ENCODE measurements at places on chromosomes 3 and 15.

DNA sequence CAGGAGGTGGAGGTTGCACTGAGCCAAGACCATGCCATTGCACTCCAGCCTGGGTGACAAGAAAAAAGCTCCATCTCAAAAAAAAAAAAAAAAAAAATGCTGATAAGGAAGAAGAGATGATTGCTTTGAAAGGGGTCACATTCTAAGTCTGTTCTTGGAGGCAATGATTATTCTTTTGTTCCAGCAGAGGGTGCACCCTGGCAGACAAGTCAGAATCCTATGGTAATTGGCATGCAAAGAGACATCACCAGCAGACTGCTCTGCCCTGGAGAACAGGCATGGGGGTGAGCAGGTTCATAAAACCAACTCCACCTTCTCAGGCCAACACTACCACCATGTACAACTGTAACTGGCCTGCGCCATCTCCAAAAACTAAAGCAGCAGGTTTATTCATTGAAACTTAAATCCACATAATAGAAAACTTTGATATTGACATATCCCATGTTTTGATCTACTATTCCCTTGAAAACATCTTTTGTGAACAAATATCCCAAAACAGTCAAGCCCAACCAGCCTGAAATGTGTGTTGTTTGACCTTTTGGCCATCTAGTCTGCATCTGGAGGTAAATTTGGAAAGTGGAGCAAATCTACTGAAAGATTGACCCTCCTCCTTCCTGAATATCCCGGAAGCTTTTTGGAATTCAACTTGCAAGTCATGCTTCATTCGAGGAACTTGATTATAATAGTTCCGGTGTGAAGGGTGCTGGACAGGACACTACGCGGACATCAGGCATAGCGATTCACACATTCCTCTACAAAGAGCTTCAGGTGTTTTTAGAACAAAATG is 100.3 kb downstream of the MECOM start:
- no peak for DNase-seq

DNA sequence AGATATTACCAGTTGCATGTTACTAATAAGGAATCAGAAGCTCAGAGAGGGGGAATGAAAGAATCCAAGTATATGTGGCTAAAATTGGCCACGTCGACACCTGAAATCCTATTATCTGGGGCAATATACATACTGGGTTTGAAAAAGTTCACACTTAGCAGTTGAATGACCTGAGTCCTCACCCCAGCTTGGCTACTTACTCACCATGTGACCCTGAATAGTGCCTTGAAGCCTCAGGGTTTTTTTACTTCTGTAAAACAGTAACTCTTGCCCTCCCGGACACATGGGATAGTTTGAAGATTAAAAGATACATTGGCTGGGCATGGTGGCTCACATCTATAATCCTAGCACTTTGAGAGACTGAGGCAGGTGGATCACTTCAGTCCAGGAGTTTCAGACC is 342.2 kb upstream of the TPRG1 start:
- no peak for DNase-seq

- no peak for DNase-seq
These were observed 10.9 kb downstream of the AMOTL2 start for GRCh38 chr3:134363381-134363755.

GRCh38 chr15:82314769-82315518 is 34.3 kb downstream of the GOLGA6L10 start:
- DNase-seq, result no peak

DNA sequence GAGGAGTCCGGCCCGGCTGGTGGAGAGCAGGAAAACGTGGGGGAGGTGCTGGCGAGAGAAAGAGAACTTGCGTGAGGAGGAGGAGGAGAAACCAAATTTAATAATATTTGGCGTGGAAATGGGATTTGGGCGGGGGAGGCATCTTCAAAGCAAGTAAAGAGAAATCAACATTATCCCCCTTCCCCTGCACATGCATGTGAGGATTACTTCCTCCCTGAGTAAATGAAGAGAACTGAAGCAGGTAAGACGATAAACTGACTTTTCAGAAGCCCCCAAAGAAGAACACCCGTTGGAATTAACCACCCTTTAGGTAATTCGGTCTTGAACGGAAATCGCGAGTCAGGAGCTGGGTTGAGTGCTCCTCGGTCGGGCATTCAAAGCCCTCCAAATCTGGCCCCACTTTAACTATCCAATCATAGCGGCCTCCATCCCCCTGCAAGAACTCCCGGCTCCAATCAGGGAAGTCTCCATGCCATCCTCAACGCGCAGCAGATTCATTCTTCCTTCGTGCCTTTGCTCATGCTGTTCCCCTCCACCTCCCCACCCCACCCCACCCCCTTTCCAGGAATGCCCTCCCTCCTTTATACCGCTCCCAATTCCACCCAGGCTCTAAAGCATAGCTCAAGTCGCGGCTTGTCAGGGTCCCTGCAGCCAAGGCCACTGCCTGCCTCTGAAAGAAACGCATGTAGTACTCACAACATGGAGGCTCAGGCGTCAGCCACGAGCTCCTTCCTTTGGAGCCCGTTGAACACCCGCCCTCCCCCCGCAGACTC is 545 bp upstream of the RFX7 start:
- no peak for DNase-seq

- no peak for DNase-seq
These were observed 153.5 kb upstream of the MEIS2 start for GRCh38 chr15:37253877-37254276.

GRCh38 chr3:99925584-99926230 is 108.0 kb downstream of the CMSS1 start:
- no peak for DNase-seq

DNA sequence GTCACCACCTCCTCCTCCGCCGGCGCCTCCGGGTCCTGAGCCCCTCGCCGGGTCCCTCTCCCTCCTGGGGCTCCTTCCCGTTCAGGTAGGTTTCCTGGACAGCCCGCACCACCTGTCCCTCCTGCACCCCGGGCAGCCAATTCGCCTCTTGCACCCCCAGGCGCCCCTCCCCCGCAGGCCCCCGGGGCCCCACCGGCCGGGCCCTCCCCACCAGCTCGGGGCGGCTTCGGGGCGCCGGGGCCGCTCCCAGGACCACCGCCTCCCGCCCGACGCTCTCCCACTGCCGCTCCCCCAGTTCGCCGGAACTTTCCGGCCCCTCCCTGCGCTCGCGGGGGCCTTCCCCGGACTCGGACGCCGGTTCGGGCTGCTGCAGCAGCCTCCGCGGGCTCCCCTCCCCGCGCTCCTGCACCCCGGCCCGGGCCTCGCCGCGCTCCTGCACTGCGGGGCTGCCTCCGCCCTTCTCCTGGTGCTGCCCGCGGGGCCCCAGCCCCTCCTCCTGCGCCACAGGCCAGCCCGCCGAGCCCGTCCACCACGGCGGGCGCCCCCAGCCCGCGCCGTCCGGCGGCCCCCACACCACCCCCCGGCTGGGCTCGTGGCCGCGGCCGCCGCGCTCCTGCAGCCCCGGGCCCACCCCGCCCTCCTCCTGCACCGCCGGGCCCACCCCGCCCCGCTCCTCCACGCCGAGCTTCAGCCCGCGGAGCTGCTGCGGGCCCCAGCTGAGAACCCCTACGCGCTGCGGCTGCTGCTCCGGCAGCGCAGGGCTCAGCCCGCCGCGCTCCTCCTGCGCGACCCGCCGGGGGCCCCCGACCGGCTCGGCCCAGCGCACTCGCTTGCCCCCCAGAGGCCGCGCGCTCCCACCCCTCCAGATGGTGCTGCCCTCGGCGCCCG is 587 bp upstream of the TNK2 start:
- DNase-seq, result no peak

- no peak for DNase-seq
These were observed at the start of gene CLRN1 for GRCh38 chr3:150972366-150973071. CLRN1 (minus strand) TSS chr3:150972727; CDS start chr3:150972708, 19 bp downstream.

DNA sequence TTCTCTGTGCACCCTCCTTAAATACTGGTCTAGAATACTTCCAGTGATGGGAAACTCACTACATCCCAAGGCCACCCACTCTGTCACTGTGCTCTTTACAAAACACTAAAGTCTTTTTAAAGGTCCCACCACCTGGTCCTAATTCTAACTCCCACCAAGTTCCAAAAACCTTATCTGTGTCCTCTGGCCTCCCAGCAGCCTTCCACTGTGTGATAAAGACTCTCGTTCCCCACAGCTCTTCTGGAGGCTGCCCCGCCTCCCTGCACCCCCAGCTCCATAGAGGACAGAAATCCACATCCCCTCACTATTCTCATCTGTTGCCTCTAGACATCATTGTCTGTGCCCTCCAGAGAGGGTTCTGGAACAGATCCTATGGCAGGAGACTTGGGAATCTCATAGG is 276.4 kb downstream of the FAM43A start:
- no peak for DNase-seq

DNA sequence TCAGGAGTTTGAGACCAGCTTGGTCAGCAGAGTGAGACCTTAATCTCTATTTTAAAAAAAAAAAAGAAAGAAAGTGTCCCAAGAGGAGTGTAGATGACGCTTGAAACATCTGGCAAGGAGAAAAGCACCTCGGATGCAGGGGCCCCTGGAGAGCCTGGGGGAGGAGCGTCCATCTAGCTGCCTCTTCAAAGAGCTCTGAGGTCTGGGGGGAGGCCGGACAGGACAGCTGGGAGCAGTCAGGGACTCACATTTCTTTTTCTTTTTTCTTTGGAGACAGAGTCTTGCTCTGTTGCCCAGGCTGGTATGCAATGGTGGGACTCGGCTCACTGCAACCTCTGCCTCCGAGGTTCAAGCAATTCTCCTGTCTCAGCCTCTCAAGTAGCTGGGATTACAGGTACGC is 3.3 kb upstream of the IDH2 start:
- no peak for DNase-seq

DNA sequence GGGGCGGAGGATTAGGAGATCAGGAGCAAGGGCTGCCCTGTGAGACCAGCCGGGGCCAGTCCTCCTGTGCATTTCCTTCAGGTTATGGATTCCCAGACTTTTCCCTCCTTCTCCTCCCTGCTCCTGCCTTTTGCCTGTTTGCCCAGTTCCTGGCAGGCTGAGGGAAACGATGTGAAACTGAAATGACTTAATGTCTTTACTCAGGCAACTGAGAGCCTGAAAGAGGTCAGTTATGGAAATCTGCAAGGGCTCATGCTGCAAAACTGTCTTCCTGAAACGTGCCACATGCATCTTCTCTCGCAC is 57.2 kb downstream of the MESD start:
- DNase-seq, result no peak

- no peak for DNase-seq
These were observed 5.1 kb downstream of the ONECUT1 start for GRCh38 chr15:52784799-52785671.

GRCh38 chr15:48498828-48499227 is 146.7 kb downstream of the FBN1 start:
- DNase-seq, result no peak

GRCh38 chr3:120688121-120688520 is 6.1 kb upstream of the HGD start:
- no peak for DNase-seq

DNA sequence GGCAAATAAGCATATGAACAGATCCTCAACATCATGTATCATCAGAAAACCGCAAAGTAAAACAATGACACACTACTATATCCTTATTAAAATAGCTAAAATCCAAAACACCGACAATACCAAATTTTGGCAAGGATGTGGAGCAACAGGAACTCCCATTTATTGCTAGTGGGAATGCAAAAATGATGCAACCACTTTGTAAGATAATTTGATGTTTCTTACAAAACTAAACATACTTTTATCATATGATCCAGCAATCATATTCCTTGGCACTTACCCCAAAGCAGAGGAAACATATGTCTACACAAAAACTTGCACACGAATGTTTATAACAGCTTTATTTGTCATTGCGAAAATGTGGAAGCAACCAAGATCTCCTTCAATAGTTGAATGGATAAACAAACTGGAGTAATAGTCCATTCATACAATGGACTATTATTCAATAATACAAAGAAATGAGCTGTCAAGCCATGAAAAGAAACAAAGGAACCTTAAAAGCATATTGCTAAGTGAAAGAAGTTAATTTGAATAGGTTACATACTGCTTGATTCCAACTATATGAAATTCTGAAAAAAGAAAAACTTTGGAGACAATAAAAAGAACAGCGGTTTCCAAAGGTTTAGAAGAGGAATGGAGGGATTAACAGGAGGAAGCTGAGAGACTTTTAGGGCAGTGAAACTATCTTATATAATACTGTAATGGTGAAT is 172.0 kb downstream of the VPS13C start:
- no peak for DNase-seq

DNA sequence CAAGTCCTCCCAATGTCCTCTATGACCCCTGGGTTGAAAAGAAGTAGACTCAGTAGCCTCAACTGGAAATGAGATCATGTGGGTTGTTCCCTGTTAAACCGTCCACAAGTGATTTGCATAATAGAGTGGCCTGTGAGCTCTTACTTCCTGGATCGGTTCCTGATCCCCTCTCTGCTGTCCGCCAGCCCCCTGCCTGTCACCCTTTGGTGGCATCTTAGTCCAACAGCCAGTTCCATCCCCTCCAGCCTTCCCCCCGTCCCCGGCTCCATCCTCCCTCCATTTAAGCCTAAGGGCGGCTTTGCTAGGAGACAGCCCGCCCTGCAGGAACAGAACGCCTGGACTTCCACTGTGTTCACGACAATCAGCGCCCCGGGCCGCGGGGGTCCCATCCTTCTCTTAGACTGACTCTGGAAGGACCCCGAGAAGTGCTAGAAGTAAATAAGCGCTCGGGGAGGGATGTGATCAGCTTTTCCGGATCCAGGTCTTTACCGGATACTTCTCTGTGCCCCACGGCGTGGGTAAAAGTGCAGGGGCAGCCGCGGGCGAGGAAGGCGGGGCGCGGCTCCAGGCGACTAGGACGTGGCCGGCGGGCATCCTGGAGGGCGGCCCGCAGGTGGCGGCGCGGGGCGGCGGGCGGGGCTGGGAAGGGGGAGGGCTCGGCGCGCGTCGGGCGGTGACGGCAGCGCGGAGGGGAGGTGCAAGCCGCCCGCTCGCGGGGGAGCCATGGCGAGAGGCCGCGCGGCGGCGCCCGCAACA is 51.2 kb upstream of the ULK4 start:
- DNase-seq, result peak; percentile 53

DNA sequence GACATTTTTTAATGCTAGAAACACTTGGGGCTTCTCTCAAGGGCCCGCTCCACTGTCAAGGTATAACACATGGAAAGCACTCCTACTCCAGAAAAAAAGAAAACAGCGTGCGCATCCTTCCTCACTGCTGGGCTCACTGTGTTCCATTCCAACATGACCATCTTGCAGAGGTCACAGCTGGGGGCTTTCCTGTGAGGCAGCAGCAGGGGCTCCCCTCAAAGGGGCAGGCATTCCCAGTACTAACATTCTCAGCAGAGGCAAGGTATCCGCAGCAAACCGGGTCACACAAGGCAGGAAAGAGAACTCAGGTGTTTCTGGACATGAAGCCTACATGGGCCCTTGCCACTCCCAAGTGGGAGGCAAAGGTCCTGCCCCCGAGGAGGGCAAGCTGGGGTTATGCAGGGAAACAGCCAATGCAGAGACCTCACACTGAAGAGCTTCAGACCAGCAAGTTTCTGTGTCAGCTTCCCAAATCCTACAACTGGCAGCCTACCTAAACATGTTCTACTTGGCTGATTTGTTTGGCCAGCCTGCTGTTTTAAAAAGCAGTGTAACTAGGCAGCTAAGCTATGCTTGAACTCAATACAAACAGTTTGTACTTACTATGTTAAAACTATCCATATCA is 6.4 kb downstream of the BDH1 start:
- no peak for DNase-seq

GRCh38 chr15:38796589-38796988 is 232.0 kb upstream of the RASGRP1 start:
- no peak for DNase-seq

Data from stimulated activated CD8-positive, alpha-beta memory T cell treated with anti-CD3 and anti-CD28 coated beads, Interleukin-4, amount 100 ng/mL, for 4 hours (primary cell).